ENCODE measurements at places on chromosomes 7 and 10.

DNA sequence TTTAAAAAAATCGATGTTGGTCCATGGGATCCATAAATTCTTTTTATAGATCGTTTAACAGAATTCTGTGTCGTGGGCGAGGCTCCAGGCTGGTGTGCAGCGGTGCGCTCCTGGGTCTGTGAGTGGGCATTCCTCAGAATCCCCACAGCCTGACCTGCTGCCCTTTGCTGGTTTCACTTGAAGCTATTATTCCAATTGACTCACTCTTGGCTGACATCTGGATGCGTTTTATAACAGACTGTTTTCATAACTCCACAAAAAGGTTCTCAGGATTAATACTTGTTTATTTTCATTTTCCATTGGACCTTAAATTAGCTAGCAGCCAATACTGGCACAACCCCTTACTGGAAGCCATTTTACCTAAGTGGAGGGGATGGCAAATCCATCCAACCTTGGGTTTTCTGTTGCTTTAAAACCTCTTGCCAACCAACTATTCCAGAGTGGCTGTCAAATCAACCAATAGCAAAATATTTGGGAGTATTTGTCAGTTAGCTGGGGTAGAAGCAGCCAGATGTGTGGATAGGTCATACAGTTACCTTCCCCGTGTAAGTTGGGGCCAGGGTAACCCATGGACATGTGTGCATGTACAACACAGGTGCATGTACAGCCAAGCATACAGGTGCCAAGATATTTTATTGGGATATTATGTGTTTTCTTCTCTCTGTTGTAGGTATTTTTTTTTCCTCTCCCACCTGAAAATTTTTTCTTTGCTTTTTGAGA, 160.7 kb upstream of the ZNF32 start:
- no peak for DNase-seq

DNA sequence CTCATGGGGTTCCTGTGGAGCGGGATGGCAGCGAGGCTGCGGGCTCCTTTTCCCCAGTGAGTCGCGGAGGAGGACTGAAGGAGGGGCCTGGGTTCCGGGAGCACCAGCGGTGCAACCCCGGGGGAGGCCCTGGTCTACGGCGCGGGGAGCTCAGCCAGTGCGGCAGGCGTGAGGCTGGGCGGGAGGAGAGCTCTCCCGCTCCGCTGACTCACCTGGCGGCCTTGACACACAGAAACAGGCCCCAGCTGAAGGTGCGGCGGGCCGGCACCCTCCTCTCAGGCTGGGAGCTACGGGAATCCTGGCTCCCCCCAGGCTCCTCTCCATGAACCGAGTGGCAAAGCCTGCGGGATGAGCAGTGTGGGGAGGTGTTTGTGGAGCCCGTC, 6.8 kb upstream of the NOM1 start:
- no peak for DNase-seq

DNA sequence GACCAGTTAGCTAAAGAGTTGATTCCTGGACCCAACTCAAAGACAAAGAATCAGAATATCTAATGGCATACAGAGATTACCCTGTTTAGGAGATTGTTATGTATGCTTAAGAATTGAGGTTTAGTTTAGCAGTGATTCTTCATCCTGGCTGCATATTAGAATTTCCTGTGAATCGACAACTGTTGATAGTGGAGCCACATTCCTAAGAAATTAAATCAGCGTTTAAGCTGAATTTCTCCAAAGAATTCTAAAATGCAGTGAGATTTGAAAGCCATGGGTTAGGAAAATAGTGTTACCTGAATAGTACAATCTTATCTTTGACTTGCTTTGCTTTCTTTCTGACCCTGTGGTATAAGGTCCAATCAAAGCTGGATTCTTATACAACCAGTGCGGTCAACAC, 16.4 kb upstream of the FERD3L start:
- no peak for DNase-seq

GRCh38 chr10:114458955-114459354, 54.7 kb upstream of the AFAP1L2 start:
- DNase-seq = no peak

- no peak for DNase-seq
Observed at GRCh38 chr10:43453266-43453831, 16.4 kb downstream of the ZNF487 start.
